ENCODE measurements at places on chromosomes 2 and 18.
A peak's percentile ranks its signal among the peaks of the same experiment; 100 is the strongest.

GRCh38 chr18:980586-980985 lies 75.9 kb downstream of the ADCYAP1 start:
- no peak for DNase-seq

DNA sequence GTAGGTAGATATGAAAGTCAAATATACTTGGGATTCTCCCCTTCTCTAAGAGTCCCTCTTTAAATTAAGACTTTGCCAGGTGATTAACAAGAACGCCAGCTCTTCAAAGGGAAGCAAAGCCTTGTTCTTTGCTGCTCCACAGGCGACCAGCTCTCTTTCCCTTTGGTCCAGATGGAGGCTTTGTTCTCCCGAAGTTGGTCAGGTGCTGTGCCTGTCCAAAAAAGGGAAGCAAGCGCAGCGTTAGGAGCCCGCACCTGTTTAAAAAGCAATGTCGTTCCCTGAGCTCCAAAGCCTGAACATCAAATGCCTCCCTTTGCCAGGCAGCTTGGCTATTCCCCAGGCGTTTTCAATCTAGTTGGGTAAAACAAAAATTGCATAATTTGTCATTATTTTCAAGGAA lies 1913.1 kb upstream of the PIK3C3 start:
- no peak for DNase-seq

DNA sequence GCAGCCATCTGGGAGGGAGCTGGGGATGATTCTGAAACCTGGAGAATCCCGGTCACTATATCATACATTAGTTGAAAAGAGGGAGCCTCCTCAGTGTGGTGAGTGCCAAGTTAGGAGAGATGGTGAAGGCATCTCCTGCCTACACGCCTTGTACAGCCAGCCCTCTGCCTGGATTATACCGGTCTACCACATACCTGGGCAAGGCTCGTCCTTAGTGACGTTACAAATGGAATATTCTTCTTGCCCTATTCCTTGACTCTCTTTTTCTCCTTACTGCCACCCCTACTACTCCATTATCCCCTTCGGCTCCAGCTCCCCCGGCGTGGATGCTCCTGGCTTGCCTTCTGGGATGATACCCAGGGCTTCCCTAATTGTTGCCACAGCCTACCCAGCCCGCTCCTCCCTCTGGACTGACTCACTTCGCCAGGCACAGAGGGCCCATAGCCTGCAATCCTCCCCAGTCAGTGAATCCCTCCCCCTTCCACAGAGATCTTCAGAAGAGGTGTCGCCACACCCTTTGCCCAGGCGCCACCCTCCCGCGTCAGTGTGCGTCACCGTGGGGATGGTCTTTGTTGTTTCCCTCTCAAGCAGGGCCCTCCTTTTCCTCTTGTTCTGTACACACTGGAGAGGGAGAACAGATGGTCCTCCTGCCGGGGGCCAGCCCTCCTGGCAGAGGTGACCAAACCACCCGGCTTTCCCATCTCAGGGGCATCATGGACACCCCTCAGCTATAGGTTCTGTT lies 115.2 kb upstream of the EPAS1 start:
- peak; percentile 31 for DNase-seq

- no peak for DNase-seq
These were observed 56.0 kb downstream of the HAUS1 start for GRCh38 chr18:46160050-46160798.

DNA sequence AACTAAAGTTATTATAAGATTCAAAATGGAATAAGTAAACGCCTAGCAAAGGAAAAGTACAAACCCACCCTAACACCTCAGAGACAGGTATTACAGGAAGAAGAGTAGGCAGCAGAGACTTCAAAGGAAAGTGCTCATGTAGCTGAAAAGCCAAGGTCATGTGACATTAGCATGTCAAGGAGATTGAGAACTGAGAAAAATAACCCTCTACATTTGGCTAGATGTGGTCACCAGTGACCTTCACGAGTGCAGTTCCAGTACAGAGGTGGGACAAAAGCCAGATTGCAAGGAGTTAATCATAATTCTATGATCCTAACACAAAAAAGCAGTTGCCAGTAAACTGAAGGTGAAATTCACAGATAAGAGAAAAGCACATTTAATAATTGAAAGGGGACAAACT lies 252.7 kb downstream of the ZEB2 start:
- no peak for DNase-seq

DNA sequence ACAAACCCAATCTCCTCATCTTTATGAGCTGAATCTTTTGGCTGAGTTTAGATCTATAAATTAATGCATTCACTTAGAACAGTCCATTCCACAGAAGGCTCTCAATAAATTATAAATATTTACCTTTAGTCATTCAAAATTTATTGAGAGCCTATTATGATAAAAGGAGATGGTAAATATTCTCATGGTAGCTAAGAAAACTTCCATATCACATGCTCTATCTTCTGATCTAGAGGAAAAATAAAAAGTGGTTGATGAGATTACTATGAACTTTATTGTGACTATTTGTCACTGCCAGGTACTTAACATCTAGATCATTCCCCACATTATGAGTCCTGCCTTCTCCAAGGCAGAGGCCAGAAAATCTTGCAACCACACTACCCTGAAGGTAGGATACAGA lies 62.4 kb downstream of the L3MBTL4 start:
- DNase-seq = no peak

DNA sequence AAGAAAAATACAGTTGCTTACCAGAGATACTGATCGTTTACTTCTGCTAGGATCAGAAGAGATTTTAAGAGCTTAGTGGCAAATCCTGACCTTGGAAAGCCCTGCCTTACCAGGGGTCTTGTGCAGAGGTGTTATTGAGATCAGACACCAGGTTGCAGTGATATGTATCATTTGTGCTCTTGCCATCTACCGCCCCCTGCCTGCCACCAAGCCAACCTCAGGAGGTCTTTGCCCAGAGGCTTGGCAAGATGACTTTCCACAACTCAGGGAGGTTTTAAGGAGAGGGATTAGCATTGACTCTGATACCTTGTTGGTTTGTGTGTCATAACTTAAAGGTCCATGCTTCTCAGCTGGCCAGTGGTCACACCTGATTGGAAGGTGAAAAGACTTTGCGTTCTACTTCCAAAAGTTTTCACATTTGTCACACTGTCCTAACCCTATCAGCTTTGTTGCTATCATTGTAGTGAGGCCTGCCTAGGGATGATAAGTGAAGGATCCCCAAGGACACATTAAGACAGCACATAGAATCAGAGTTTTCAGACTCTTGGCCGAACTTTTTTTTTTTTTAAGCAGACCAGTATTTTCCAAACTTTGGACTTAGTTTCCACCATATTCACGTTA lies 46.2 kb upstream of the MGAT5 start:
- DNase-seq = peak; percentile 4

- DNase-seq = no peak
These were observed 433 bp downstream of the NPC1 start for GRCh38 chr18:23585897-23586248.

DNA sequence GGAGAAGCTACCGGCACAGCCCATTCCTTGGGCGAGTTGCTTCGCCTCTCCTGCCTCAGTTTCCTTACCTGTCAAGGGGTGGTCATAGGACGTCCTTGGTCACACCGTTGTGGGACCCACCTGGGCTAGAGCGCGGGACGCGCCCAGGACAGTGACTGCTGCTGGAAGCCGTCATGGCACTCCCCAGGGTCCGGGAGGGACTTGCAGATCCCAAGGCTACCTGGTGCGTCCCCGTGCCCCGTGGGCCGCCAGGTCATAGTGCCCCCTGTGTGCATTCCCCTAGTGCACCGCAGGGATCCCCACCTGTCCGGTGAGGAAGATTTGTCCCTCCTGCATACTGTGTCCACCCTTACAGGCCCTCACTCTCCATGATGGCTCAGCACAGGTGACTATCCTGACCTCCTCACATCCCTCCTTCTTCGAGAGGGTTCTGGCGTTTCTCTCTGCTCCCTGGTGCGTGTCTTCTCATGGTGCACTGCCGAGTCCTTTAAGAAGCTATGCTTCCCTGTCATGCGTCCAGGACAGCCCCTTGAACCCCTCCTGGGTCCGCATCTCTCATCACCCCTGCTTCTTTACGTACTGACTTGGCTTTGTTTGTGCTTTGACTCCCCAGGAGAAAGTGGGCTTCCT lies 886 bp upstream of the STK25 start:
- DNase-seq = no peak

DNA sequence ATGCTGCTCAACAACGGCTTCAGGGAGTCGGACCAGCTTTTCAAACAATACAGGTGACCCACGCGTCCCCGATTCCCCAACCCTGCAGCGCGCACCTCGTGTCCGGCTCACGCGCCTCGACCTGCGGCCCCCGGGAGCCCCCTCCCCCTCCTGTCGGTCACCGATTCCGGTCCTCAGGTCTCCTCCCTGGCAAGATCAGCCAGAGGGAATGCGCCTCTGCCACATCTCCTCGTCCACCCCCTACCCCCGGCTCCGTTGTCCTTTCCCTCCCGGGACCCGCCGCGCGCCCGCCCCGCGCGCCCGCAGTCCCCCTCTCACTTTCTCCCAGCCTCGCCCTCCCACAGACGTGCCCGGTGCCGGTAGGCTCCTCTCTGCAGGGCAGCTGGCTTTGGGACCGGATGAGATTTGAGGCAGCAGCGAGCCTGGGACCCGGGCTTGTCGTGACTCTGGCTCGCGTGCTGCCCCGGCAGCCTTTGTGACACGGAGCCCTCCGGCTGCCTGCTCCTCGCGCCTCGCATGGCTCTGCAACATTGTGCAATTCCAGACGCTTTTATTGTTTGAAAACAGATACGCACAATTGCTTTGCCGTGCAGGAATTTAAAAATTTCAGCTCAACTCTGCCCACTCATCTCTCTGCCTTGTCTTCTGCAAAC lies 558 bp downstream of the TTC39C start:
- DNase-seq = peak; percentile 31

DNA sequence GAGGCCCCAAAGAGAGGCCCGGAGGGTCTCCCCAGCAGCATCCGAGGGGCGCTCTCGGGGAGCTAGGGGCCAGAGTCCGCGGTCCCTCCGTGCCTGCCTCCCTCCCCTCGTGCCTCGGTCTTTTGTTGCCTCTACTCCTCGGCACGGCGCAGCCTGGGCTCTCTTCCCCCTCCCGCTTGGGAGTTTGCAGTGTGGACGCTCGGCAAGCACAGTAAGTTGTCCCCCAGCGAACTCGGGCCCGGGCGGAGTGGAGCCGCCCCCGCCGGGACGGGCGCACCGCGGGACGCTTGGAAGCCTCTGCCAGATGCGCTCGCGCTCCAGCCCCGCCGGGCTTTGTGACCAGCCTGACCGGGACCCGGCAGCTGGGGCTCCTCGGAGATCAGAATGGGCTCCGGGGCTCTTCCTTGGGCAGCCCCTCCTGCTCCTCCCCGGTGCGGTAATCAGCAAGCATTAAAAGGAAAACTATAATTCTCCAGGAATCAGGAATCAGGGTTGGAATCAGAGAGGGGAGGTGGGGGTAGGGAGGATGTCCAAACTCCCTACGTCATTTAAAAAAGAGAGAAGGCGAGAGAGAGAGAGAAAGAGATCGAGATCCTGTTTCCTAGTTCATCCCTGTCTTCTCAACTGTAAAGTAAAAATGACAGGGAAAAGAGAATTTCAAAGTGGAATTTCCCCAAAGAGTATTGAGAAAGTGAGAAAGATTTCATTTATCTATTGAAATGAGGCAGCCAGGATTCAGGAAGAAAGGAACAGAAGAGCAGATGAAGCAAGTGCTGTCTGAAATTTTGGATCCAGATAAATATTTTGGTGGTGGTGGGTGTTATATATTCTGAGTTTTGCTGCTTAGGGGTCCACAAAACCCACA lies 786 bp upstream of the TMEM200C start:
- DNase-seq = no peak

DNA sequence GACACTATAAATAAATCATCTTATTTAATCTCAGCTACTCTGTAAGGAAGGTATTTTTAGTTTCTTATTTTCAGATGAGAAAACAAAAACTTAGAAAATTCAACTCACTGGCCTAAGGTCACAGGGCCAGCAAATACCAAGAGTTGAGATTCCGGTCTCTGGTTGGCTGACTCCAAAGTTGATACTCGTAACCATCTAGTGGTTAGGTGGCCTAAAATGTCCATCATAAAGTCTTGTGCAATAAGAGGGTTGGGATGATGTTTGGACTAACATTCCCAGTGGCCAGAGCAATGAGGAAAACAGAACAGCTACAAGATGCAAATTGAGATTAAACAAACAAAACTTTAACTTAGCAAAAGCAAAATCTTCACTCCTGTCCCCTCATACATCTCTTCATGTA lies 360.3 kb downstream of the FIGN start:
- no peak for DNase-seq

GRCh38 chr2:233032551-233033320 lies at the start of gene NEU2:
Gene NEU2 (plus strand): TSS chr2:233032672. CDS start chr2:233032672, 0 bp downstream.
- no peak for DNase-seq

DNA sequence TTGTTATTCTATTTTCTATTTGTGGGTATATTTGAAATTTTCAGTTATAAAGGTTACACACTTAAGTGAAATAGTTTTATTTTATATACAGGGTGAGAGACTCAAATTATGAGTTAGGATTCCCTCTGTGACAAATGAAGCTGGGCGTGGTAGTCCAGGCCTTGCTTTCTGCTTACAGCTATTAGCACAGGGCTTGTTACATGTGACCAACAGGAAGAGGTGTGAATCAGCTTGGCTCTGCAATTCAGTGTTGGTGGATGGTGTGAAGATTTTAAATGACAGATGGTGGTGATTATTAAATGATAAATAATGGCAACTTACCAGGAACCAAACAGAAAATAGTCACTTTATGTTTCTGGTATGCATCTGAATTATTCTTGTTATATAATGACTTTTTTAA lies 64.4 kb upstream of the NOSTRIN start:
- DNase-seq = no peak

DNA sequence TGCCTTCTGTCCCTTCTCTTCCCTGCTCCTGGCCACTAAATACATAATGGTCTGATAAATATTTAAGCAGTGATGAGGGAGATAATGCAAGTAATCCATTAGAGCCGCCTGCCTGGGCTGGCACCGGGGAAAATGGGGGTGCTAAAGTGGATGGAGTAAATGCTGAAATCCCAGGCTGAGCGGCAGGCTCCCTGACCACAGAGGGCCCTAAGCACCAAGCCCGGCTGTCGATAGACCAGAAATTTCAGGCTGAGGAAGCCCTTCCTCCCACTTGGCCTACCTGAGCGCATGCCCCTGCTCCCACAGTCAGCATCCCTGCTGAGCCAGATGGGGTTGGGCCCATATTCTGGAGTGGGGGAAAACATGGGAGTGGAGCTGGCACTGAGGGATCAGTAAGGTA lies 197.5 kb upstream of the SKOR2 start:
- DNase-seq = no peak

- no peak for DNase-seq
These were observed 15.9 kb downstream of the KIDINS220 start for GRCh38 chr2:8821276-8822217.

GRCh38 chr2:69774984-69775982 lies 33.3 kb downstream of the ANXA4 start:
- DNase-seq = no peak

DNA sequence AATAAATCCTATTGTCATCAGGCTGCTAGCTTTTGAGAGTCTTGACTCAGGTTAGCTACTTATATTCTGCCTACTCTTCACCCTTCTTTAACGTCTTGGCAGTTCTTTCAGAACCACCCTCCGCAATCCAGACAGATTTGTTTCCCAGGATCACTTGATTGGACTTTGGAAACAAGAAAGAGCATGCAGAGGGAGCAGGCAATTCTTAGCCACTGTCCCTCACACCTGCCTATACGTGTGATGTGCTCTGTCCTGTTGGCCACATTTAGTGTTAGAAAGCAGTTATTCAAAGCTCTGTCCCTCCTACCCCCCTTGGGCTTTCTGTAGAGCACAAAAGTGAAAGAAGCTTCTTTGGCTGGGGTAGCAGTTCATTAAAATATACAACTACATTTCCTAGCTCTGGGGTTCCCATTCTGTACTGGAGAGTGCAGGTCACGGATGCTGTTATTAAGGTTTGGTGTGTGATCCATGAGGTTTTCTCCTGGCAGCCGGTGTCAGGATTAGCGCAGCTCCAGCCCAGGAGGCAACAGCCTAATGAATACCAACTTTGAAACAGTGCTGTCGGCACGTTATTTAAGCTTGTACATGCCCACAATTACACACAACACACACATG lies 6.3 kb downstream of the FZD5 start:
- DNase-seq = no peak

Measured in activated gamma-delta T cell (primary cell).